Activated naive CD4-positive, alpha-beta T cell treated with anti-CD3 and anti-CD28 coated beads, Interleukin-2, amount 50 U/mL, for 72 hours (primary cell): ENCODE measurements at places on chromosomes 1 and 21. TPM values are rescaled to one million over a fixed set of nuclear protein-coding genes. Genes with fewer than 3 reads are reported as not detected.

DLGAP3 gene
- 0.71 TPM for total RNA-seq

TAL1 gene
- 0.14 TPM for total RNA-seq

GBP2 gene
- 279 TPM for total RNA-seq

VWA5B1 gene
- 0.10 TPM for total RNA-seq

SH3BGR gene
- 3.2 TPM for total RNA-seq

CYP4X1 gene
- total RNA-seq, result not detected
